ENCODE measurements at places on chromosomes 5 and 9. TPM values are rescaled to one million over a fixed set of nuclear protein-coding genes. Genes with fewer than 3 reads are reported as not detected.

DNA sequence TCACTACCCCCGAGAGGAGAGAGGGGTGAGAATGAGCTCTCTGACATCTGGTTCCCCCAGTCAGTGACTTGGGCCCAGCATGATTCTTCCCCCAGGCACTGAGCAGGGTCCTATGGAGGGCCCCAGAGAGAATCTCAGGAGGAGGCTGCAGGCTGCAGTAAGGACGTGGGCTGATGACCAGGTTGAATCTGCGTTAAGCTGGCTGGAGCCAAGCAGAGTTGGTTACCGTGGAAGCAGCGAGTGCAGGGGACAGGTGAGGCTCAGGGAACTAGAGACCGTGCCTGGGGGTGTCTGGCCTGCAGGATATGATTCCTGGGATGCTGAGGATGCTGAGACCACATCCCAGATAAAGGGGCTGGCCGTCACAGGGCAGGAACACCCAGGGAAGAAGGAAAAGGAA lies 314.3 kb upstream of the IRX1 start:
- DNase-seq: no peak
- H3K36me3 ChIP-seq: no peaks in the 10 kb centered on the region
- H3K27me3 ChIP-seq: peaks cover 8% of the 10 kb centered on the region
- no peak overlapping the region for H3K4me3 ChIP-seq
- H3K4me1 ChIP-seq: no peaks in the 10 kb centered on the region
- H3K27ac ChIP-seq: no peak overlapping the region

DNA sequence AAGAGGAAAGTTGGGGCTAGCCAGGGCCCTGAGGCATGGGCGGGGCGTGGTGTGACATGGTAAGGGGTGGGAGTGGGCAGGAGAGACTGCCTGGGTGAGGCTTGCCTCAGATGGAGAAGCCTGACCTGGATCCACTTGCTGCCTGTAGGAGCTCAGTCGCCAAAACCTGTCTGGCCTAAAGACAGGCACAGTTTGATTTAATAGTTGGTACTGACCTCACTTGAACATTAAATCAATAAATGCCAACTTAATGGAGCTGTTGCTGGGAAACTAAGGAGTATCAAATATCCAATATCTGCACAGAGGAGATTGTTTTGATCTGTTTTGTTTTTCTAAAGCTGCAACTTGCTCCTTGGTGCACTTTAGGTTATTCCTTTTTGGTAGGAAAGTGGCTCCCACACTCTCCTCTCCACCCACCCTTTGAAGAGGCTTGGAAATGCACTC lies 86.4 kb downstream of the RCL1 start:
- no peak overlapping the region for H3K4me3 ChIP-seq
- no peaks in the 10 kb centered on the region for H3K4me1 ChIP-seq
- peaks cover 12% of the 10 kb centered on the region for H3K36me3 ChIP-seq
- H3K27me3 ChIP-seq: no peaks in the 10 kb centered on the region
- no peak for DNase-seq

Gene SNCAIP
- total RNA-seq: not detected

Gene HRCT1
- not detected for total RNA-seq

GRCh38 chr5:1004461-1005248 lies 3.9 kb upstream of the NKD2 start:
- DNase-seq: peak; percentile 74
- no peaks in the 10 kb centered on the region for H3K36me3 ChIP-seq
- peaks cover 22% of the 10 kb centered on the region for H3K27me3 ChIP-seq
- peaks cover 21% of the 10 kb centered on the region for H3K4me1 ChIP-seq
- H3K4me3 ChIP-seq: peak overlapping the region; percentile 52
- H3K27ac ChIP-seq: no peak overlapping the region

- H3K27me3 ChIP-seq: no peaks in the 10 kb centered on the region
- H3K4me1 ChIP-seq: no peaks in the 10 kb centered on the region
- peaks cover 2% of the 10 kb centered on the region for H3K36me3 ChIP-seq
- DNase-seq: no peak
- H3K4me3 ChIP-seq: no peak overlapping the region
Observed at GRCh38 chr5:143536364-143536763, 132.9 kb upstream of the NR3C1 start.

- no peaks in the 10 kb centered on the region for H3K4me1 ChIP-seq
- H3K27ac ChIP-seq: no peak overlapping the region
- no peak for DNase-seq
- no peak overlapping the region for H3K4me3 ChIP-seq
- H3K27me3 ChIP-seq: peaks cover 3% of the 10 kb centered on the region
Observed at GRCh38 chr9:109789556-109789955, 9.6 kb downstream of the PALM2AKAP2 start.

Gene POU5F2
- 0.43 TPM for total RNA-seq

- no peaks in the 10 kb centered on the region for H3K27me3 ChIP-seq
- H3K4me3 ChIP-seq: no peak overlapping the region
- H3K27ac ChIP-seq: no peak overlapping the region
- peaks cover 1% of the 10 kb centered on the region for H3K36me3 ChIP-seq
- DNase-seq: no peak
- peaks cover 38% of the 10 kb centered on the region for H3K4me1 ChIP-seq
Observed at GRCh38 chr5:123537845-123538244, 25.9 kb downstream of the CSNK1G3 start.

Gene JAK2
- total RNA-seq: 19.5 TPM

DNA sequence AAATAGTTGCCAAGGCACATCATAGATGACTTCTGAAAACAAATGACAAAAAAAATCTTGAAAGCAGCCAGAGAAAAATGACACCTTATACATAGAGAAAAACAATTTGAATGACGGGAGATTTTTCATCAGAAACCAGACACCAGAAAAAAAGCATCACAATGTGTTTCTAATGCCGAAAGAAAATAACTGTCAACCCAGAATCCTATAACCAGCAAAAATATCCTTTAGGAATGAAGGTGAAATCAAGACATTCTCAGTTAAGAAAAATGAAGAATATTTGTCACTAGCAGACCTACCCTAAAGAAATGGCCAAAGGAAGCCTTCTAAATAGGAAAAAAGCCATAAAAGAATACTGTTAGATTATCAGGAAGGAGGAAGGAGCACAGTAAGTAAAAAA lies 54.0 kb downstream of the SPTLC1 start:
- peaks cover 79% of the 10 kb centered on the region for H3K36me3 ChIP-seq
- no peak overlapping the region for H3K27ac ChIP-seq
- H3K4me1 ChIP-seq: peaks cover 3% of the 10 kb centered on the region
- H3K27me3 ChIP-seq: no peaks in the 10 kb centered on the region
- no peak overlapping the region for H3K4me3 ChIP-seq

DNA sequence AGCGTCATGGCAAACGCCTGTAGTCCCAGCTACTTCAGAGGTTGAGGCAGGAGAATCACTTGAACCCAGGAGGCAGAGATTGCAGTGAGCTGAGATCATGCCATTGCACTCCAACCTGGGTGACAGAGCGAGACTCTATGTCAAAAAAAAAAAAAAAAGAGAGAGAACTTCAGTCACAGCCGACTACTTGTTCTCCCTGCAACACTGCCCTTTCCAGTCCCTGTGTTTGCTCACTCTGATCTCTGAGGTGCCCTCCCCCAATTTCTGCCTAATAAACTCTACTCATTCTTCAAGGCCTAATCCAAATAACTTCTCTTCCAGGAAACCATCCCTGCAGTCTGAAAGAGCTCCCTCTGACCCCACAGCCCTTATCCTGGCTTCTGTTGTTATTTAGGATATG lies 28.1 kb downstream of the GFRA3 start:
- H3K27ac ChIP-seq: no peak overlapping the region
- peaks cover 12% of the 10 kb centered on the region for H3K27me3 ChIP-seq
- no peaks in the 10 kb centered on the region for H3K36me3 ChIP-seq

Gene TICAM2
- total RNA-seq: 1.7 TPM

- H3K27me3 ChIP-seq: peaks cover 18% of the 10 kb centered on the region
- H3K4me1 ChIP-seq: no peaks in the 10 kb centered on the region
- no peak for DNase-seq
- no peak overlapping the region for H3K27ac ChIP-seq
- no peaks in the 10 kb centered on the region for H3K36me3 ChIP-seq
- no peak overlapping the region for H3K4me3 ChIP-seq
Observed at GRCh38 chr9:115413766-115414382, 295.9 kb upstream of the TNC start.

DNA sequence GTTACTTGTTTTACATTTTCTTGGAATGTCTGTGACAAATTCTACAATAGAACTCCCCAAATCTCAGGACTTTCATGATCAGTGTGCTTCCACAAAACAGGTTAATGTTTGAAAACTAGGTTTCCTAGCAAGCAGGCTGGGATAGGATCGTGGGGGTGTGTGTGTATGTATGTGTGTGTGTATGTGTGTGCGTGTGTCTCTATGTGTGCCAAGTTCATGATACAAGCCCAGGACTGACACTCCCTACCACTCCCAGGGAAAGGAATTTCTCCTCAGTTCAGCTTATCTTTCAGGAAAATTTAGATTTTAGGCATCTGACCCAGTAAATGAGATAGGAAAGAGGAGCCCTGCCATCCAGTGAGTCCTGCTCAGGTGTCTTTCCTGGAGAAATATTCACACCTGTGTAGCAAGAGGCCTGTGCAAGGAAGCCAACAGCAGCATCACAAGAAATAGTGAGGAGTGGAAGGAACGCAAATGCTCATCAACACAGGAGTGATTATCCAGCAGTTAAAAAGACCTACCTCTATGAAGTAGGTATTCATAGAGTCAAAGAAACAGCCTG lies 13.8 kb upstream of the ABLIM3 start:
- DNase-seq: no peak
- no peak overlapping the region for H3K4me3 ChIP-seq
- no peaks in the 10 kb centered on the region for H3K36me3 ChIP-seq
- no peaks in the 10 kb centered on the region for H3K4me1 ChIP-seq

- H3K4me1 ChIP-seq: no peaks in the 10 kb centered on the region
- no peak overlapping the region for H3K4me3 ChIP-seq
- no peak overlapping the region for H3K27ac ChIP-seq
- no peaks in the 10 kb centered on the region for H3K27me3 ChIP-seq
Observed at GRCh38 chr5:122256388-122256787, 55.6 kb upstream of the SNCAIP start.

DNA sequence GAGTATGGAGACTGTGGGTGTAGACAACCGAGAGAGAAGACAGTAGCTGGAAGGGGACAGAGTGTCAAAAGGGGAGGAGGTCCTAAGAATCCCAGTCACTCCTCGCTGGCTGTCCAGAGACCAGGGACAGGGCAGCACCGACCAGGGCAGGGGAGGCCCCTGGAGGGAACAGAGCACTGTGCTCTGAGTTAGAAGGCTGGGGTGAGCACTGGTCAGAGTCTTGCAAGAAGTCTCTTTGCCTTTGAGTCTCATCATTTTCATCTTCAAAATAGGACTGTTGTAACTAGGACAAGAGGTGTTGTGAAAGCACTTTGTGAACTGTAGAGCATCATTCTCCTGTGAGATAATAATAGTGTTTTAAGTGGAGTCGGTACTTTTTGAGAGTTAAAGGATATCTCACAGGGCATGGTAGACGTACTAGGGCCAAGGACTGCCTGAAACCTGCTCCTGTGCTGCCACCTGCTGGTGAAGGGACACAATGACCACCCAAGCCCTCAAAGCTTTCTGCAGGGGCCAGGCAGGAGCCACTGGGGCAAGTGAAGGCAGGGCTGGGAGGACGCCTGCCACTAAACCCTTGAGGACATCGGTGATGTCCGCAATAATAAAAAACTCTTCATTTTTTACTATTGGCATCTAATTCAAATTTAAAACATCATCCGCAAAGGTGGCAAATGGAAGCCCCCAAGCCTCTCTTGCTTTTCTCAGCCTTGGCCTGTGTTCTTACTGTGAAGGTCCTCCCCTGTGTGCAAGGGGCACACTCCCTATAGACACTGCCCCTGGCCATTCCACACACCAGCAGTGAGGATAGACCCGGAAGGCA lies 28.2 kb downstream of the SLC6A7 start:
- H3K27me3 ChIP-seq: peaks cover 3% of the 10 kb centered on the region
- no peaks in the 10 kb centered on the region for H3K4me1 ChIP-seq

DNA sequence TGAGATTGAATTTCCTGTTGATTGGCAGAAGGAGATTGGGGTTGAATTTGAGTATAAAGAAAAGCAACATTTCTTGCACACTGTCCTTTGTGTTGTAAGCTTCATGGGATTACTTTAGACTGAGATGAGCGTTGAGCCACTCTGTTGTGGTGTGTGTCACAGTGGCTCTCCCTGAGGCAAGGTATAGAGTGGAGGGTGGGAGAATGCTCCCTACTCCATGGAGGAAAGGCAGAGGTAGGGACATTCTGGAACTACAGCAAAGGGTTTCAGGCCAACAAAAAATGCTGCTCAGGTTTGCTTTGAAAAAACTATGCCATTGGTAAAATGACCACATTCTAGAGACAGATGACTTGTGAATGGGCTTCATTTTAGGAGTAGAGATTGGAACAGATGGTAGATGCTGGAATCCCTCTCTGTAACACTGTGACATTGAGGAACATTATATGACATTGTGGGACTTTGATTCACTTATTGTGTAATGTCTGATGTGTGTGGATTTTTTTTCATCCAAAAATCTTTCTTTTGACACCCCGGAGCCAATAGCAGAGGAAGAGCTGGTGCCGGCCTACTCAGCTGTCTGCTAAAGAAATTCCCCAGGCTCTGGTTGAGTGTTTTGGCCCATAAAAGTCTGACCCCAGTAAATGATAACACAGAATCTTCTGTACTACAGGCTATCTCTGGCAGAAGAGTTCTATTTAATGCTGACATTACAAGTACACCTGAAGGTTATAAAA lies 6.2 kb upstream of the CEP120 start:
- no peaks in the 10 kb centered on the region for H3K36me3 ChIP-seq
- DNase-seq: no peak
- peaks cover 2% of the 10 kb centered on the region for H3K27me3 ChIP-seq
- H3K4me3 ChIP-seq: no peak overlapping the region

- H3K27ac ChIP-seq: no peak overlapping the region
- no peaks in the 10 kb centered on the region for H3K27me3 ChIP-seq
- DNase-seq: no peak
- H3K4me1 ChIP-seq: no peaks in the 10 kb centered on the region
Observed at GRCh38 chr5:5011151-5011550, 129.0 kb upstream of the ADAMTS16 start.

GRCh38 chr5:10684303-10685086 lies 76.5 kb downstream of the DAP start:
- H3K4me1 ChIP-seq: peaks cover 5% of the 10 kb centered on the region
- H3K27ac ChIP-seq: peak overlapping the region; percentile 30
- peaks cover 32% of the 10 kb centered on the region for H3K36me3 ChIP-seq

- H3K36me3 ChIP-seq: no peaks in the 10 kb centered on the region
- no peak for DNase-seq
- no peaks in the 10 kb centered on the region for H3K4me1 ChIP-seq
- no peak overlapping the region for H3K27ac ChIP-seq
Observed at GRCh38 chr5:41707853-41708603, 162.2 kb downstream of the OXCT1 start.

Gene FOXD4L4
- 0.11 TPM for total RNA-seq
